ENCODE measurements at places on chromosomes 1 and 21.

GRCh38 chr1:35924838-35925237 lies 6.1 kb upstream of the AGO3 start:
- DNase-seq = no peak

- DNase-seq = no peak
These were observed 13.3 kb downstream of the HSF2BP start for GRCh38 chr21:43645976-43646375.

DNA sequence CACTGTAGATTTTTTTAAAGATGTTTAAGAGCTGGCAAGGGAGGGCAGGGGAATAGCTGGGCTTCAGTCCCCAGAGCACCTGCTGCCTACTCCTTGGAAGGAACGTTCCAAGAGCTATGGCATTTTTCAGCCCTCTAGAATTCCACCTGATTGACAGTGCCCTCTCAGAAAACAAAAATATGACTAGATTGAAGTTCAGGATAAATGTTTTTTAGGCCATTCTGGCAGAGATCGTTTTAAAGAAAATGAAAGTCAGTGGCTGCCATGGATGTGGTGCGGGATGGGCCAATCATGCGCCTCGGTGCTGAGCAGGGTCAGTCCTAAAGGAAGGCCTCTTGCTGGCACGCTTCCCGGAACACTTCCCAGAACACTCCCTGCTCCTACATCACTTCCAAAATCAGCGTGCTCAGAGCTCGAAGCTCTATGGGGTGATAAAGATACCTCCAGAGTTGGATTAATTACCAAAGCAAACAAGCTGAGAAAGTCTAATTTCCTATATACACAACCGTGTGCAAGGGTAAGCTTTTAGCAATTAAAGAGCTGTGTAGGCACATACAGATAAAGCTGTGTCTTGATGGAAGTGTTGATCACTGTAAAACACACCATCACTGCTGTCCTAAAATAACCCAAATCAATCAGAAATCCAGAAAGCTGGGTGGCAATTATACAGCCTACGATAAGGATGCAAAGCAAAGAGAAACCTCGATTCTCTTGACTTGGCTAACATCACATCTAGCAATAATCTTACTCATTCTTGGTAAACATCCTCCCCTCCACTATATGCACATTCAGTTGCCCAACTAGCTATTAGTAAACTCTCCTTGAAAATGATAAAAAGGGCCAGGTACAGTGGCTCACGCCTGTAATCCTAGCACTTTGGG lies 34.6 kb downstream of the TGFBR3 start:
- DNase-seq = no peak

DNA sequence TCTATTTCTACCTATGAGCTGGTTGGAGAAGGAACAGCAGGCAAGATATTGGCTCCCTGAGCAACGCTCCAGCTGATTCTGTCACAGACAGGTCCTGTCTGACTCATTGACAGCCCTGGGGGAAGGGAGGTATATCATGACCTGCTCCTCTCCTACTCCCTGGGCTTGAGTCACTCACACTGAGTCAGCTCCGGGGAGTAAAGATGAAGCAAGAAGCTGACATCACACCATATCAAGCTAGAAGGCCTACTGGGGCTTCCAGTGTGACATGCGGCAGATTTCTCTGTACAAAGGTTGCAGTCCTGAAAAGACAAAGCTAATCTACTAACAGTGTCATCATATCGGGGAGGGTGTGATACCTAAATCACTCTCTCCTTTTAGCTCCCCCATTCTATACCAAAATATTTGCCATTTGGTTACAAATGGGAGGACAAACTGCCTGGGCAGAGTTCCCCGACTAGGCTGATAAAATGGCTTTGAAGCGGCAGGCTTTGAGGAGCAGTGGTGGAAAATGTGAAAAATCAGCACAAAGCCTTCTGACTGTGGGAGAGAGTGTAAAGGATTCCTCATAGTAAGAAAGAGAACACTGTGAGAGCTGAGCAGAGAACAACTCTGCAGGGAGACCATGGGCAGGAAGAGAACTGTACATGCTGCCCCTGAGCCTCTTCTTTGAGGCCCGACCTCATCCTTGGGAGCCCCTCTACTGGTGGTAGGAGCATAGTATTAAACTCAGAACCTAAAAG lies 15.5 kb downstream of the PI4KB start:
- peak; percentile 95 for DNase-seq

GRCh38 chr1:14926818-14927575 lies 226.6 kb upstream of the TMEM51 start:
- DNase-seq = no peak

DNA sequence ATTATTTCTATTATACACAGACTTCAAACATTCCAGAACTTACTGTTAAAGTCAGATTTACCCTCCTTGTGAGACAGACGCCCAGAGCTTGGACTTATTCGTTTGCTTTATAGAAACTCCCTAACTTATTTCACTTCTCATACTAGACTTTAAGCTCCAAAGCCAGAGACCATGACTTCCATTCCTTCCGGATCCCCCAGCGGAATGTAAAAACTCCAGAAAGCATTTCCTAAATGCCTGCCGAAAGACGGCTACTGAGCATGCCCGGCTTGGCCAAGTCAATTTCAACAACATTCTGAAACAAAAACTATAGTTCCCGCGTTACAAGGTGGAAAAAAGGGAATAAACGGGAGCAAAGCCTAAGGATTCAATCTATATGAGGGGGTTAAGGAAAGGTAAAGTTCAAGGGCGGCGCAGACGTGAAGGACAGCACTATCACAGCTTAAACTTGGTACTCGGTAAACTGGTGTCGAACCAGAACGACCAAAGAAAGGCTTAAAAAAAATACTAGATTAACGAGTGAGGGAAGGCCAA lies 1.1 kb downstream of the USP48 start:
- peak; percentile 37 for DNase-seq
